H7 (cell line): ENCODE measurements at places on chromosomes 16 and 17.

DNA sequence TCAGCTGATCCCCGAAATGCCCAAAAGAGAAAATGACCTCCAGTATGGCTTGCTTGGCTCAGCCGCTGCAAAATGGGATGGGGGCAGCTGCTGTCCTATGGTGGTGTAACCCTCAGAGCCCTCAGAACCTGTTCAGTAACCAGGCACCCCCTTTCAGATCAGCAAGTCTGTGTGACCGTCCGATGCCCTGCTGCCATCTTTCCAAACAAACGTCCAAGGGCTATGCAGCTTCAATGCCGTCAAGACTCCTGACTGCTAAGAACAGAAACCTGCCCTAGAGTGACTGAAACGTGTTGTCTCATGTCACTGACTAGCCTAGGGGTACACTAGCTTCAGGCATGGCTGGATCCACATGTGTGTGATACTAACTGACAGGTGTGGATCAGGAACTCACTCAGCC is 70.4 kb downstream of the GNAO1 start:
- no peak for DNase-seq

GRCh38 chr17:44864831-44865230 is 17.1 kb downstream of the HIGD1B start:
- DNase-seq, result no peak

DNA sequence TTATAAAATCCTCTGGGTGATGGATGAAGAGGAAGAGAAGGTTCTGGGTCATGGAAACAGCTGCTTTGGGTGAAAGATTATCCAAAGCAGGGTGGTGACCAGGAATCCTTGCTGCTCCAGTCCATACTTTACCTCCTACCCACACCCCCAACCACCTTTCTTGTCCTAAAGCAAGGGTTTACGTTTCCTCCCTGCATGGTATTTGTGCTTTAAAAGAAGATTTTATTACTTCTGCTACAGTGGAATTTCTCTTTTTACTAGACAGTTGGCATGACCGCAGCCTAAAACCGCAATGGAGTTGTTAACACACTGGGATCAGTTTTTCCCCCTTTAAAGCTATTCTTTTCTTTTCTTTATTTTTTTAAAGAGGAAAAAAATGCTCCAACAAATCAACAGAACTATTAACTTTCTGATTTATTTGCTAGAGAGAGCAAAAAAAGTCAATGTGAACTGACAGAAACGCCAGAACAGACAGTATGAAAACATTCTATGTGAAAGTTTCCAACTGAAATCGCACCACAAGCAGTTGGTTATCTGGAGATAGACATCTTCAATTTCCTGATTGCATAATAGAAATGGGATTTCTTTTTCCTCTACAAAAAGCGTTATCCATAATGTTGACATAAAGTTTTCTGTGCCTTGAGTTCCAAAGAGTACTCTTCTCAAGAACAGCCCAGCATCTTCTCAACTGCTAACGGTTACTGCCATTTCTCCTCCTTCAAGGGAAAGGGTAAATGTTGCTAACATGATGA is 236.0 kb downstream of the IRX3 start:
- peak; percentile 23 for DNase-seq

GRCh38 chr17:76948301-76948700 is 80.1 kb downstream of the MGAT5B start:
- peak; percentile 55 for DNase-seq

DNA sequence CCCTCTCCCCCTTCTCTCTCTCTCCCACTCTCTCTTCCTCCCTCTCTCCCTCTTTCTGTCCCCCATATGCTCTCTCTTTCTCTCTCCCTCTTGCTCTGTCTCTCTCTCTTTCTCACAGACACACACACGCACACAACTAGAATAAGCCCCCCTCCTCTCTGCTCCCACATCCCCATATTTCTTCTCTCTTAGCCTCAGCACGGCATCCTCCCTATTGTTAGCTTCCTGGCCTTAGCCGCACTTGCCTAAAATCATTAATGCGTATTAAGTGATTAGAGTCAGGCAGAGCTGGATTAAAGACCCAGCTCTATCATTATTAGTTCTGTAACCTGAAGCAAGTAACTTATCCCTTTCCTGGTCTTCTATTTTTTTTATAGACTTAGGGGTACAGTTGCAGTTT is 319.0 kb upstream of the C16orf82 start:
- no peak for DNase-seq
